ENCODE measurements at places on chromosomes 3 and 15.

- no peak for DNase-seq
Measured at GRCh38 chr15:72271221-72271620, 1.1 kb downstream of the PARP6 start.

DNA sequence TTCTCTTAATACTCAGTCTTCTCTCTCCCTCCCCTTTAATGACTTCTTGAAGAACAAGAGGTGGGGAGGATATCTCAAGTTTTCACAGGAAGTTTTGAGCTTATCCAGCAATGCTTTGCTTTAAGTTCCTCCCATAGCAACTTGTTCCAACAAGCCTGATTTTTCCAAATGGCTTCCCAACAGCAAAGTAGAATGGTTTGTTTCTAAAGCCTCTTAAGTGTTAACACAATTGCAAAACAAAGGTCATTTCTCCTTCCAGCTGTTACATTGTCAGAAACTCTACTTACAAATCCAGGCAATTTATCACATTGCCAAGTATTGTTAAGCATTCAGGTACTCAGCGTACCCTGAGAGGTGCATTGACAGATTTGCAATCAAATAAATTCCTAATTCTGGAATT lies 6.8 kb upstream of the ZNF770 start:
- DNase-seq = no peak

DNA sequence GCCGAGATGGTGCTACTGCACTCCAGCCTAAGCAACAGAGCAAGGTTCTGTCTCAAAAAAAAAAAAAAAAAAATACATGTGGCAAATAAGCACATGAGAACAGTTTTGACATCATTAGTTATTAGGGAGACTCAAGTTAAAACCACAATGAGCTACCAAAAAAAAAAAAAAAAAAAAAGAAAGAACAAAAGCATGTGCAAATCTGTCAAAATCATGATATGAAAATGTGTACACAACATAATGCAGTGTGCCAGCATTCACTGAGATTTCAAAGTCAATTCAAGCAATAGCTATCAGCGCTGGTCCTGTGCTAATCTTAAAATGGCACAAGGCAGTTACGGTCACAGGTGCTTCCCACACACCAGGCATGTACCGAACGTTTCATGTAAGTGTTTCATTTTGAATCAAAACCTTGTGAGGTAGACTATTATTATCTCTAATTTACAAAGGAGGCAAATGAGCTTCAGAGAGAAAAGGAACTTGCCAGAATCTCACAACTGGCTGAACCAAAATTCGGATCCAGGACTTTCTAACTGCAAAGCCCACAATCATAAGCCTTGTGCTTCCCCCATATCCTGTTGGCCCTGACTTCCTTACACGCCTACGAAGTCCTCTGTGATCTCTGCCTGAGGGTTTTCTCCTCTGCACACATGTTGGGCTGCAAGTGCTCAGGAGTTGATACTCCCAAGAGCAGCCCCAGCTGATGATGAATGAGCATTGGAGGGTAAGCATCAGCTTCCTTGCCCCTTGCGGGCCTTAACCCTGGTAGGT lies 200.1 kb upstream of the PROK2 start:
- no peak for DNase-seq

DNA sequence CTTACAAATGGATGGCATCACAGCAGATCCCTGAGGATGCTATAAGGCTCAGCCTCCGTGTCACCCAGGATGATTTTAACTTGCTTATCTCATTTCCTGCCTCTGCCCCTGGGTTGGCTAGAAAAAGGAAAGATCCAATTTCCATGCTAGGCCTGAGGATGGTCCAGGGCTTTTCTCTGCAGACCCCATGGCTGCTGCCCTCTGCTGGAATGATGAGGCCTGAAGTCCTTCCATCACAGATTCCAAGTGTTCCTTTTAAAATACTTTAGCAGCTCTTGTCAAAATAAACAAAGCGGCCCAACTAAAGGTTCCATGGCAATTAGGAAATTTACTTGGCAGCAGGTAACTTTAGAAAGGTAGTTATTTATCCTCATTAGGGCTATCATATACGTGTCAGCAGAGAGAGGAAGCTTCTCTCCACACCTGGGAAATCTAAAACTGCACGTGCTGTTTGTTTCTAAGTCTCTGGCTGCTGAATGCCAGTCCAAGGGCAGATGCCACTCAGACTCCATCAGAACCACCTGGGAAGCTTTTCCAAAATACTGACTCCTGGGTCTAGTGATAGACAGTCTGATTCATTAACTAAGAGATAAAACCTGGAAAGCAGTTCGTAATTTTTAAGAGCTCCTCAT lies 401.9 kb upstream of the IL12A start:
- no peak for DNase-seq

DNA sequence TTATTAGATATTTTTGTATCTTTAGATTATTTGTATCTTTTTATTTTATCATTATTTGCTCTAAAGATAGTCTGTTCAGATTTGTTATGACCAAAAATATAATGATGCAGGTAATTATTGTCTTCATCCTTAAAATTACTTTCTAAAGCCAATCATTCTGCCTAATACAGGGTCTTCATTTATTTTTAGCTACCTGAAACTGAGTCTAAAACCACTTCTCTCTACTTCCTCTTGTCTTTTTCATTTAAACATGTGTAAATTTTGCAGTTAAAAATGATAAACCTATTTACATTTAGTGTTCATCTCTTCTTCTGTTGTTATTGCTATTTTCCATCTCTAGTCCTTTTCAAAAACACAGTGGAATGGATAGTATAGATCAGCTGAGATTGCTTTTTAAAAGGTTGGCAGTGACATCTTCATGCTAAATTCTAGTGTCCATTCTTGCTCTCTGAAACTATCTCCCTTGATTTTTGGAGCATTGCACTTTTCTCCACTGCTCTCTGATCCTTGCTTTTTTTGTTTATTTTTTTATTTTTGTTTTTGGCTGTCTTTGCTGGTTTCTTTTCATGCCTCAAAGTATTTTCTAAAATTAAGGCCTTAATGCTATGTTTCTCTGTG lies 91.8 kb downstream of the UBE2E2 start:
- no peak for DNase-seq

Measured in NCI-H1436 treated with DMSO at 0.1 percent for 48 hours (cell line).